ENCODE measurements at places on chromosomes 13 and 19. TPM values are rescaled to one million over a fixed set of nuclear protein-coding genes. Genes with fewer than 3 reads are reported as not detected.

GRCh38 chr13:77857531-77858209 is 61.0 kb downstream of the EDNRB start:
- peak; percentile 72 for DNase-seq

The CEACAM5 gene
- not detected for total RNA-seq

DNA sequence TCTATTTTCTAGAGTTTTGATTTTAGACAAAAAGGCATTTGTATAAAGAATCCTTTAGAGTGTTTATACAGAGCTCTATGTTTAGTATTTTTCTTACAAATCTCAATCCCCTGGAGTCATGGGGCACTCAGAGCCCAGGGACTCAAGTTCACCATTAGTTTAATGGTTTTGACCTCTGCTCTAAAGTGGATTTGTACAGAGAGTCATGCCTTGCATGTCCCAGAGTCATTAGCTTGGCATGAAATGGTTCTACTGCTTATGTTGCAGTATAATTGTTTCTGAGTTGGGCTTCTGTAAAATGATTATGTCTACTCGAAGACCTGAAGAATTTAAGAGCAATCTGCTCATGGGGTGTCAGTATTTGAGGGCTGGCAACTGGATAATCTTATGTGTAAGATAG is 406.2 kb downstream of the DLEU7 start:
- DNase-seq, result peak; percentile 87

The AMH gene
- not detected for total RNA-seq

GRCh38 chr13:82879921-82880320 is 1002.4 kb downstream of the SLITRK1 start:
- DNase-seq, result no peak

DNA sequence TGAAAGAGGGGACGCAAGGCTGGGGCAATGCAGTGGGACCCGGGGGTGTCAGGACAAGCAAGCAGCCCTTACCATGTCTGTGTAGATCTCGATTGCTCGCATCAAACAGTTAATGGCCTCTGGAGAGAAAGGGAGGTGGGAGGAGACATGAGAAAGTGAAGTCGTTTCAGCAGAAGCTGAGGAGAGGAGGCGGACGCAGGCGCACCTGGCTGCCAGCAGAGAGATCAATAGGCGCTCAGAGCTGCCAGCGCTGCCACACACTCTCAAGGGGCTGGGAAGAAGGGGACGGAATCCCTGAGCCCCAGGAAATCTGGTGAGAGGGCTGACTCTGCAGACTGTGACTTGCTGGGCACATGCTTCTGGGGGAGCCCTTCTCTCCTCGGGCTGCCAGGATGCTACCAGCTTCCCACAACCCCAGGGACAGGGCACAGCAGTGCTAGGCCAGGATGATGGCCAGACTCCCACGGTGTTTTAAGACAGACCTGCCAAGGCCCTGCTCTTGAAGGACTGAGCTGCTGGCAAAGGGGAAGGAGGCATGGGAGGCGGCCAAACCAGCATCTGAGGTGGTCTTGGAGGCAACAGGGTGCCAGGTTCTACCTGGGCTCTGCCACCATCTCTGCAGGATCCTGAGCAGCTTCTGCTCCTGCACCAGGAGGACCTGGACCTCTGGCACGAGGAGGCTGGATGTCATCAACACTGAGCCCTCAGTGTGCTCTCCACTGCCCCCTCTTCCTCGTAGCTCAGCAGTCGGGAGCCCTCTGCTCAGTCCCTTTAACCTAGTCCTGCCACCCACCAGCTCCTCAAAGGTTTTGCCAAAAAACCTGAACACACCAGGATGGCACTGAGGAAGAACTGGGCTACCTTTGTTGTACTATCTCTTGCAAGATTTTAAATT is 11.7 kb upstream of the KPTN start:
- DNase-seq, result no peak

The PLPPR3 gene
- 0.56 TPM for total RNA-seq

DNA sequence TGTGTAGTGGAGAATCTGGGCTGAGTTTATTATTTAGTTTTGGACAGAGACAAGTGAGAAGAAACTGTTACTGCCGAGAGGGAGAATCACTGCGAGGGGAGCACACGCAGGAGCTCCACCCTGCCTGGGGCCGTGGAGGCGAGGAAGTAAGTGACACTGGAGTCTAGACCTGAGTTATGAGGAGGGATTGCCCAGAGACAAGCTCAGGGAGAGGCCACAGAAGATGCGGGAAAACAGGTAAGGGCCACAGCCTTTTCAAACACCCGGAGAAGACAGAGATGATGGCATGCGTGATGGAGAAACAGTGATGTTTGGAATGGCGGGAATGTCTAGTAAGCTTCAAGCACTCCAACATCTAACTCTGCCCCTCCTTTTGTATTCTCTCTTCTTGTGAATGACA is 84.1 kb downstream of the TNFSF11 start:
- DNase-seq, result no peak

- no peak for DNase-seq
Observed at GRCh38 chr13:71312923-71313322, 554.1 kb downstream of the DACH1 start.

Data from IMR-90 (cell line).